Amniotic stem cell (primary cell): ENCODE measurements at places on chromosomes 16 and 17.

- no peak for DNase-seq
Measured at GRCh38 chr17:72639711-72640110, 452.8 kb downstream of the SLC39A11 start.

GRCh38 chr17:30929081-30929633 is 7.4 kb downstream of the ADAP2 start:
- no peak for DNase-seq

DNA sequence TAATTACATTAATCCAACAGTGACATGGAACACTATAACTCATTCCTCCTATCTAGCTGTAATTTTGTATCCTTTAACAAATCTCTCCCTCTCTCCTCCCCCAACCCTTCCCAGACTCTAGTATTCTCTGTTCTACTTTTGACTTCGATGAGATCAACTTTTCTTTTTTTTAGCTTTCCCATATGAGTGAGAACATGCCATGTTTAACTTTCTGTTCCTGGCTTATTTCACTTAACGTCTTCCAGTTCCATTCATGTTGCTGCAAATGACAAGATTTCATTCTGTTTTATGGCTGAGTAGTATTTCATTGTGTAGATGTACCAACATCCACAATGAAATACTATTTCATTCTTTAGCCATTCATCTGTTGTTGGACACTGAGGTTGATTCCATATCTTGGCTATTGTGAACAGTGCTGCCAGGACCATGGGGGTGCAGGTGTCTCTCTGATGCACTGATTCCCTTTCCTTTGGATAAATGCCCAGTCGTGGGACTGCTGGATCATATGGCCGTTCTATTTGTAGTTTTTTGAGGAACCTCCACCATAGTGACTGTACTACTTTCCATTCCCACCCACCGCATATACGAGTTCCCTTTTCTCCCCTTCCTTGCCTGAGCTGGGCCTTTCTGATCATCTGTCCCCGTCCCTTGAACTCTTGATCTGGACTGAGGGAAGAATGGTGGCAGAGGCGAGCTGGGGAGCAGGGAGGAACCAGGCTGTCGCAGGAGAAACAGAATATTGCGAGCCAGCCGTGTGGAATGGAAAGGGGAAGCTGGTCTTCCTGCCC is 7.7 kb upstream of the CEP295NL start:
- DNase-seq: no peak

GRCh38 chr16:4404967-4405696 is 11.3 kb downstream of the CORO7 start:
- no peak for DNase-seq

GRCh38 chr16:24070851-24071250 is 185.3 kb upstream of the CACNG3 start:
- DNase-seq: no peak
